ENCODE measurements at places on chromosomes 1 and 21.

- no peak for DNase-seq
These were observed 24.6 kb downstream of the PKP1 start for GRCh38 chr1:201307760-201308499.

DNA sequence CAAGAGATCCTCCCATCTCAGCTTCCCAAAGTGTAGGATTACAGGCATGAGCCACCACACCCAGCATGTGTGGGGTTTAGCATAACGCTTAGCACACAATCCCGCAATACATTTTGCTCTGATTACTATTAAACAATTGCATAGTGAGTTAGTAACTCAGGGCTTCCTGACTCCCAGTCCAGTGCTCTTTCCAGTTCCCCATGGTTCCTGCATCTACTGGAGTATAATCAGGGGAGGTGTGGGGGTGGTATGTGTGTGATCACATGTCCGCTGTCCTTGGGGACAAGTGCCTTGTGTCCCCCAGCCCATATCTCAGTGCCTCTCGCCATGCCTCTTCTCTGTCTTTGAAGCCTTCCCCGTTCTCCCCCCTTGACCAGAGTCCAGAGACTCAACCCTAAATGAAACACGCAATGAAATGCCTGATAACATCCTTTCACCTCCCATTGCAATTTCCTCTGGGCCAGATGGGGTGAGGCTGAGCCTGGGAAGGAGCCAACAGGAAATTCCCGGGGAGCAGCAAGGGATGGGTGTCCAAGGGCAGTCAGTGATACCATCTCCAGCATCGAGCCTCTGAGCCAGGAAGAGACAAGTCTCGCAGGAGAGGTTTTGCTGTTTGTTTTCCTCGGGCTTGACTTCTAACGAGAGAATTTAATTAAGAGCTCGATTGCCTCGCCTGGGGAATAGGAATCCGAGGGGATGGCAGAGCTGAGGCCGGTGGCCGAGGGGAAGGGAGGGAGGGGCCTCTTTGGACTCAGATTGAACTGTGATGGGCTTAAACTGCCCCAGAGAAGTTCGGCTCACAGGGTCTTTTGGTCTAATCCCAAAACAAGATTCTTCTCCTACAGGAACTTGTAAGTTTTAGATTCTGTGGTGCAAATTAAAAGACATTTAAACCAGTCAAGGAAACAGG, 7.7 kb upstream of the HTR1D start:
- no peak for DNase-seq

- DNase-seq, result no peak
These were observed 97.2 kb downstream of the DNAH14 start for GRCh38 chr1:225026701-225027100.

DNA sequence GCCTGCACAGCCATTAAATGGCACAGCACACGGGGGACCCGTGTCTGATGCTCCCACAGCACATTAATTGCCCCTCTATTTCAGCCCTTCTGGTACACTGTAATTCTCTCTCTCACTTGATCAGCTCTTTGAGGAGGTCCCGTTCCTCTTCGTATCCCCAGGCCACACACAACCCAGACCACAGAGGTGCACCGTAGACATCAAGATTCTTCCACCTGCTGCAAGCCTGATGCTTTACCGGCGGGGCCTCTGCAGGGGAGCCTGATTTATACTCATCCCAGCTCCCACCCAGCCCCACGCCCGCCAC, 759 bp downstream of the SMYD3 start:
- DNase-seq, result no peak

GRCh38 chr1:241713316-241713715, 61.2 kb downstream of the WDR64 start:
- DNase-seq, result no peak

- DNase-seq, result no peak
These were observed 2.0 kb downstream of the VAV3 start for GRCh38 chr1:107963008-107963407.

DNA sequence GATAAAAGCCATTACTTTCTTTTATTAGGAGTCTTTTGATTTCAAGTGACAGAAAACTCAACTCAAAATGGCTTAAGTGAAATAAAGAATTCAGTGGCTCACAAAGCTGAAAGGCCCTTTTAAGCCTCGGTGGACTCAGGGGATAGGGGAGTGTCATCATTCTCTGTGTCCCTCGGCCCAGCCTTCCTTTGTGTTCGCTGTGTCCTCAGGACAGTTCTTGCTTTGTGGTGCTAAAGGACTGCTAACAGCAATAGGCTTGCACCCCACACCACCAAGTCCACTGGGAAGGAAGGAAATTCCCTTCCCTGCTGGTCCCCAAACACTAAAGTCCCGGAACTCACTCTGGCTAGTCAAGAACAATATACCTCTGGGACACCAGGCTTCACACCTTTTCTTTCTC, 129.2 kb downstream of the NTPCR start:
- no peak for DNase-seq

GRCh38 chr1:26029864-26030481, 8.4 kb downstream of the EXTL1 start:
- no peak for DNase-seq

- DNase-seq, result no peak
These were observed 256.6 kb downstream of the DYRK1A start for GRCh38 chr21:37623183-37623582.

DNA sequence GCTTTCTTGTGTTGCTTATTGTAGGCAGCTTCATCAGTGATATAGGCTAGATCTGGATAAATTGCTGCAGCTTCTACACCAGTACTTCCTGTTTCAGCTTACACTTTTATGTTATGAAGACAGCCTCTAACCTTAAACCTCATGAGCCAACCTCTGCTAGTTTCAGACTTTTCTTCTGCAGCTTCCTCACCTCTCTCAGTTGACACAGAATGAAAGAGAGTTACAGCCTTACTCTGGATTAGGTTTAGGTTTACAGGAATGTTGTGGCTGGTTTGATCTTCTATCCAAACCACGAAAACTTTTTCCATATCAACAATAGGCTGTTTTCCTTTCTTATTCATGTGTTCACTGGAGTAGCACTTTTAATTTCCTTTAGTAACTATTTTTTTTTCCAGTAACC, 76.9 kb upstream of the RNPC3 start:
- DNase-seq, result no peak

GRCh38 chr1:106063510-106063909, 993.0 kb upstream of the PRMT6 start:
- no peak for DNase-seq

DNA sequence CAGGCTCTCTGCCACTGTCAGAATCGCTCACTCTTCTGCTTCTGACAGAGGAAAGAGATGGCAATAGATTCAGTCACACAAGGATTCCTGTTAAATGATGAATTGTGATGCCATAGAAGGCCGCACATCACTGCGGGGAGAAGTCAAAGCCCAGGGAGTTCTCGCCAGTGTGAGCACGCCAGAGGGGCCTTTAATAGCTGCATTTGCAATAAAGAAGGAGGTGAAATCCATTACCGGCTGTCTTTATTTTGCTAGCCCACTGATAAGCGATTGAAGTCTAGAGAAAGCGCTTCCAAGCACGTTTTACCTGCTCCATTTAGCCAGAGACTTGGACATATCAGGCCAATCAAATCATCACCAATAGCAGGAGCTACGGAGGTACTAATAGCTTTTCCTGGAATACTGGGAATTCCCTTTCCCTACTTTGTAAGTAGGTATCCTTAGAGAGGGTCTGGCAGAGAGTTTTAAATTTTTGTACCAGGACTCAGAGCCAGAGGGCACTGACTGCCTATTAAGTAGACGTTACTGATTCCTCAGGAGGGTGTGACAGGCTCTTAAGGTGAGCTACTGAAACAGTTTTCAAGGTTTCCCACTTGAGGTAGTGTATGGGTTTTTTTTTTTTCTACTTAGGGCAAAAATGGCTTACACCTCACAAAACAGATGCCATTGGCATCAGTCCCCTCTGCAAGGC, 10.2 kb upstream of the TARBP1 start:
- no peak for DNase-seq

GRCh38 chr1:115105831-115106230, 16.5 kb upstream of the TSPAN2 start:
- no peak for DNase-seq

DNA sequence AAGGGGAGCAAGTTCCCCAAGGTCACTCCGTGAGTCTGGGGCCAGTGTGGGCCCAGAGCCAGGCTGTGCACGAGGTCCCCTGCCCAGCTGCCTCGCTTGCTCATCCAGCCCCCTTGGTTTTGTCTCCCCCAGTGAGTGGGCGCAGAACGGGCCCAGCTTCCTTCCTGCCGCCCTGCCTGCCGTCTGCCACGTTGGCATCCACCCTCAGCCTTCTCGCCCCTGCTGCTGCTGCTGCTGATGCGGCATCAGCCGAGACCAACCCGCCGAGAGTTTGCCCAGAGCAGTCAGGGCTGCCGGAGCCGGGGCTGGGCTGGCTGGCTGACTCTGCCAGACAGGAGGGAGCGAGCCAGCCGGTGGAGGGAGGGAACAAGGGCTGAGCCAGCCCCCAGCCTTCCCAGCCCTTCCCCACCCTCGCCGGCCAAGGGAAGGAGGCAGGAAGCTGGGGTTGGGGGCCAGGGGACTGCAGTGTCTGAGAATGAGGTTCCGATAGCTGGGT, 31.4 kb upstream of the WASF2 start:
- peak; percentile 45 for DNase-seq

GRCh38 chr21:14959343-14959742, 105.5 kb downstream of the NRIP1 start:
- DNase-seq, result no peak

DNA sequence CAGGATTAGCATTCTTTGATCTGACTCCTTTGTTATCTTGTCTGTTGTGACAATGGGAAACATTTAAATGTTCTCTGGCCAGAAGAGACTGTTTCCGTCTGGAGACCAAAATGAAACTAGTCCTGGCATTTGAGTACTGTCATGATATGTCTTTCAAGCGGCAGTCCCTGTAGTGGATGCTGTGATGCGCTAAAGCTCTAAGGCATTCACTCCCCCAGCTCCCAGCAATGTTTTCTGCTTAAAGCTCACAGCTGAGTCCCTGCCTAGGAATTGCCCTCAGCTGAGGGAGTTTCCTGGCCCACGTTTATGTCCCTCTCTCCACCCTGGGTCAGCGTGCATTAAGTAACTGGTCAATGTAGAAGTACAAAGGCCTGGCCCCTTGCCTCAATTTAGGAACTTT, 109.4 kb downstream of the UCHL5 start:
- DNase-seq, result no peak

DNA sequence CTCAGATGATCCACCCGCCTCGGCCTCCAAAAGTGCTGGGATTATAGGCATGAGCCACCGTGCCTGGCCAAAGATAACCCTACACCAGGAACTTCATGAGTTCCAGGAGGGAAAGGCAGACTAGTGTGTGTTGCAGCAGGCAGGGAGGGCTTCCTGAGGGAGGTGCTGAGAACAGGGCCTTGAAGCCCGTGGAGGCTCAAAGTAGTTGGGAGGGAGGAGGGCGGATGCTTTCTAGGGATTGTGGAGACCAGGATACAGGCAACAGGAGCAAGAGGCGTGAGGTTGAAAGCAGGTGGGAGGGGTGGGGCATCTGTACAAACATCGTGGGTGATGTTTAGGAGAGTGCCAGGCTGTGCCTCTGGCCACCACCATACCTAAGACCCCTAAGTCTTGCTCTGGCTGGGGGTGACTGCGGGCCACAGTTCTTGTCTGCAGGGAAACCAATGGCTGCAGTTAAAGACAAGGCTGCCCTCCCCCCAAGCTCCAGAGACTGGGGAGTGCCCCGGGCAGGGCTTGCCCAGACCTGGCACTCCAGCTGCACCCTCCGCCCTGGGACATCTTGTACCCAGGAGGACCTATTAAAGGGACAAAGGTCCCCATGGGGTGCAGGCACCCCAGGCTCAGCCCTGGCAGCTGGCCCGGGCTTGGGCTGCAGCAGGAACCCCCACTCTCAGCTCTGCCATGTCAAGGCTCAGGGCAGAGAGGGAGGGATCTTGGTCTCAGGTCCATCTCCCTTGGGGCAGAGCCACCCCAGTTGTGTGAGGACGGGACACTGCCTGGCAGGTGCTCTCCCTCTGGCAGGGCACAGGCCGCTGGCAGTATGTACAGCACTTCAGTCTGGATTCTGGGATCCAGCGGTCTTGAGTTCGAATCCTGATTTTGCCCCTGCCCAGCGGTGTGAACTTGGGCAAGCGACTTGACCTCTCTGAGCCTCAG, 22.1 kb upstream of the CASZ1 start:
- no peak for DNase-seq

DNA sequence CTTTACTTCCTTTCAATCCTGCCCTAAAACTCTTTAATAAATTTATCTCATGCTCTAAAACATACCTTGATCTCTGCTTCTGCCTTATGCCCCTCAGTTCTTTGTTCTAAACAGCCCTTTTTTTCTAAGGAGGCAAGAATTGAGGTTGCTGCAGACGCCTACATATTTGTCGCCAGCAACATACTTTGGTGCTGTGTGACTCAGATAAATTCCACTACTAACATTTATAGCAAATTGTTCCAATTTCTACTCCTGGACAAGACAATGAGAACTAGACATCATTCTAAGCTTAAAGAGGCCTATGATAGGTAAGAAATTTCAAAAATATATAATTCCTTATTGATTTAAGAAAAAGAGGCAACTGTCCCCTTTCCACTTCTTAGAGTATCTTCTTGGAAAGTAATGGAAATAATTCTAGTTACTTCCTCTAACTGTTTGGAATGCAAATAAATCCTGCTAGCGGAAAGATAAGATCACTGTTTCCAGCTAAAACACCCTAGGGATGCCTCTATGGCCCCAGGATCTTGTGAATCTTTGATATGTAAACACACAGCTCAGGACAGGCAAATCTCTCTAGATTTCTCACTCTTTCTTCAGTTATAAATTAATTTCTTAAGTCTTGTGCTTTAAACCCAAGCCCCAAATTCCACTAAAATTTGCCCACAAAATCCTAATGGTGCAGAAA, 869.1 kb downstream of the KCNT2 start:
- DNase-seq, result no peak

DNA sequence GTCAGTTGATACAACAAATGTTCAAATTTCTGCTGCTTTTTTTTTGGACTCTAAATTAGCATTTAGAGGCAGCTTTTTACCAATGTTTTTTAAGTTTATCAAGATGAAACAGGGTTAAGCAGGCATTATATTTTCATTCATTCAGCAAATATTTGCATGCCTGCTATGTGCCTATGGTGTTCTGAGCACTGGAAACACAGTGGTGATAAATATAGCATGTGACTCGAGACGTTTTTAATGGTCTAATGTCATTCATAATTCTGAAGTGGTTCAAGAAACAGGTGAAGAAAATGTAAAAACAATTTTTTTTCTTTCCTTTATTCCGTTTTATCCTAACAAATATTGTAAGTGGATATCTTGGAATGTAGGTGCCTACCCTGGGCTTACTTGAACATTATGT, 26.8 kb downstream of the NEK7 start:
- DNase-seq, result no peak

DNA sequence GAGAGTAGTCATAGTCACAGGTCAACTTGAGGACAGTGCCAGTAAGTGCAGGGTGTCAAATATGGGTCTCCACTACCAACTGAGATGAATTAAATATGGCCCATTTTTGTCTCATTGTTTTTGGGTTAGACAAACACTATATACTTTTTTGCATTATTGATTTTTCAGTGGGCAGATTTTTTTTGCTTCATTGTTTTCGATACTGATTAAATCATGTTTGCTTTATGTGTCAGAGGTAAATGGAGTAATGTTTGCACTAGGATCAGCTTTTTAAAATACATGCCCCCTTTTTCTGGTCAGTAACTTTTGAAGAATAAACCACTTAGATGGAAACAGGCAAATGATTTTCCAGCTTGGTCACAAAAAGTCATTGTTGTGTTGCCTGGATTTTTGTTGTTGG, 199.0 kb downstream of the USH2A start:
- no peak for DNase-seq

- no peak for DNase-seq
These were observed 9.7 kb downstream of the ALPL start for GRCh38 chr1:21518774-21519455.

- no peak for DNase-seq
These were observed 22.6 kb downstream of the FMO5 start for GRCh38 chr1:147202576-147202975.

GRCh38 chr1:188782220-188782841, 1695.3 kb downstream of the BRINP3 start:
- no peak for DNase-seq
